ENCODE measurements at places on chromosomes 3 and 15.

DNA sequence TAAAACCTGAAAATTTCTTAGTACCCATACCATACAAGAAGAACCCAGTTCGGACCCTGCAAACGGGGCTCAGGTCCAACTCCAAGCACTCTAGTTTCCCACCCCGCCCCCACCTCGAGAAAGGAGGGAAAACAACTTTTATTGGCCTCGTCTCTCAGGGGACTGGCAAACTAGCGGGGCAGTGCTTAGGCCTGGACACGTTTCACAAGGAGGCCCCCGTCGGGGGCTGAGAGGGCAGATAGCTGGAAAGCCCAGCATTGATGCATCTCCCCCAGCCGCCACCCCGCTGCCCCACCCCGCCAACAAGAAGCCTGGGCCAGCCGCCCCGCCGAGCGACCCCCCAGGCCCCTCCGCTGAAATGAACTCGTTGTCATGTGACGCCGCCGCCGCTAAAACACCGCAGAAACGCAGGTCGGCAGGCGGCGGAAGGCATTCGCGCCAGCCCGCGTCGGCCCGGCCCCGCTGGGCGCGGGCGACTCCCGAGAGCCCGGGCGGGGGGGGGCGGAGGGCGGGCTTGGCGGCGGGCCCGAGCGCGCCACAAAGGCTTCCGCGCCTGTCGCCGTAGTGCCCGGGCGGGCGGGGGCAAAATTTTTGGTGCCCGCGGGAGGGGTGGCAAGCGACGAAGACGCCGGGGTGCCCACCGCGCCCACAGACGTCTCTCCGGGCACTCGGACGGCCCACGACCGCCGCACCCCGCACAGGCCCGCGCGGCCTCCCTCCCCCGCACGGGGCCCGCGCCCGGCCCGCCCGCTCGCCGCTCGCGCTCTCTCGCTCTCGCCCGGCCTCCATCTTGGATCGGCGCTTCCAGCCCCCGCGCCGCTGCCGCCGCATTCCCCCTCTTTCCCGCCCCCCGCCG, 634 bp downstream of the STAG1 start:
- DNase-seq = no peak

DNA sequence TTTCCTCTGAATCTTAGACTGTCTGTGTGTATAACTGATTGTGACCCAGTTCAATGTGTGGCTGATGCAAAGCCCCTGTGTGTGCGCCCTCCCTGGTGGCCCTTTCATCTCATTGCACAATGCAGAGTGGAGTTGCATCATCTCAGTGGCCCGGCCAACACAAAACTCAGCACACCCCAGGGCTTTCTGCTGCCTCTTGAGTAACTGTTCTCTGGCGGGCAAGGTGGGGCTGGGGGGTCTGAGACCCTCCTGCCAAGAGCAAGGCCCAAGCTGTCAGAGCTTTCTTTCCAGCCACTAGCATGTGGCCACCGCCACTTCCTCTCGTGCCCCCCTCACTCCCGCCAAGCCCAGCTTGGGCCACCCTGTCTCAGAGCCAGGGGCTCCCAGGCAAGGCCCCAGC, 80.7 kb upstream of the ALDH1L1 start:
- no peak for DNase-seq

- DNase-seq = no peak
These were observed 288.5 kb downstream of the KBTBD8 start for GRCh38 chr3:67286586-67286985.

GRCh38 chr3:4505688-4506558, 12.8 kb downstream of the ITPR1 start:
- no peak for DNase-seq

DNA sequence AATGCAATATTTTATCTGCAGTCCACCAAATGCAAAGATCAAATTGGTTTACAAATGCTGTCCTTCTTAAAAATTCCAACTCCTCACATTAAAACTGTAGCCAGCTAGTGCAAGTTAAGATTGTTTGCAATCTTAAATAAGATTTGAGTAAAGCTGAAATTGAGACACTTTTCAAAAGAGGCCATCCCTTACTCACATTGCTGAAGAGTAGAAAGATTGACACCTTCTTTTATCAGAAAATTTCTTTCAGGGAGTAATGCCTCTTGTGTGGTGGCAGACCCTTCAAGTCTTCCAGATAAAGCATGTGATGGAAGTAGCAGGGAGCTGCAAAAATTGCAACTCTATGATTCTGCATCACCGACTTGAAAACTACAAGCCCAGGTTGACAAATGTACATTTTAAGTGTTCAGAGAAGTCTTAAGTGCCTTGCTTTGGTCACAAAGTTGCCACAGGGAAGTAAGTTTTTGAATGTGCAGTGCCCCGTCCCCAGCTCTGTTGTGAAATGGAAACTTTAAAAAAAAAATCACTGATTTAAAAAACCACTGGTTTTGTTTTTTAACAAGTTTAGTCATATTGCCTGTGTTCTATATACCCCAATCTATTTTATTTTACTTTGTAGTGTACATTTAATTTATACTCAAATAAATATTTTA, 12.6 kb downstream of the CD86 start:
- no peak for DNase-seq

DNA sequence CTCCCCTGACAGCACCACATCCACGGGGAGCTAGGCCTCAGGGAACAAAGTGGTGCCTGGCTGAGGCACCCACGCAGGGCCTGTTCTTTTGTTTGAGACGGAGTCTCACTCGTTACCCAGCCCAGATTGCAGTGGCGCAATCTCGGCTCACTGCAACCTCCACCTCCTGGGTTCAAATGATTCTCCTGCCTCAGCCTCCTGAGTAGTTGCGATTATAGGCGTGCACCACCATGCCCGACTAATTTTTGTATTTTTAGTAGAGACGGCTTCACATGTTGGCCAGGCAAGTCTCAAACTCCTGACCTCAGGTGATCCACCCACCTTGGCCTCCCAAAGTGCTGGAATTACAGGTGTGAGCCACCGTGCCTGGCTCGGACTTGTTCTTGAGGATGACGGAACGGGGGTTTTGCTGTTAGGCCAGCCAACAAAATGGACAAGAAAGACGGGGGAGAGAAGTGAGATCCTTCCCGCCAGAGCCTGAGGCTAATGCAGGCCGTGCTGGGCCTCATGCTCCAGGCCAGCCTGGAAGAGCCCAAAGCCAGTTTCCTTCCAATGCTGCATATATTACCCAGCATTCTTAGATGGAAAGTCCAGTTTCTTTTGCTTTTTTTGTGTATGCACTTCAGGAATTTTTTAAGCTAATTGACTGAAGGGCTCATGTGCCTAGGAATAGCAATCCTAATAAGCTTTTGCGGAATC, 28.1 kb upstream of the FURIN start:
- no peak for DNase-seq

Data from epithelial cell of prostate (primary cell).